ENCODE measurements at places on chromosomes 2 and 18. TPM values are rescaled to one million over a fixed set of nuclear protein-coding genes. Genes with fewer than 3 reads are reported as not detected.

Gene DYNAP
- total RNA-seq = not detected

Gene LYG2
- total RNA-seq = not detected

Gene IL18RAP
- total RNA-seq = 6.8 TPM

Gene ARHGEF4
- 9.1 TPM for total RNA-seq

DNA sequence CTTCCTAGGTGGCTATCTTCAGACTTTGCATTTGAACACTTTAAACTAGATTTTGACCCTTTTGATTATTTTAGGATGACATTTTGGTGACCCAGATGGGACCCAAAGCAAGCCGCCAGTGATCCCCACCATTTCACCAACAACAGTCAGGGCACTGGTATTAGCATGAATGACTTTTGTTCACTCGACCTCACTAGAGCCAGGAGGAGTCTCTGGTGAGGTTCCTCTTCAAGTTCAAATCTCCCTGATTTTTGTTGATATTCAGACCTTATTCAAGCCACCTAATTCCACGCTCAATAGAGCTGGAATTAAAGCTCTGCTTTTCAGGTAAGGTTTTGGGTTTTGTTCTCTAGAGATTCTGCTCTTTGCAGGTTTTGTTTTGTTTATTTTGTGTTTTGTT lies 202.3 kb downstream of the MREG start:
- H3K27me3 ChIP-seq = no peaks in the 10 kb centered on the region
- no peak overlapping the region for H3K4me3 ChIP-seq
- DNase-seq = no peak
- peaks cover 14% of the 10 kb centered on the region for H3K4me1 ChIP-seq
- H3K36me3 ChIP-seq = no peaks in the 10 kb centered on the region

DNA sequence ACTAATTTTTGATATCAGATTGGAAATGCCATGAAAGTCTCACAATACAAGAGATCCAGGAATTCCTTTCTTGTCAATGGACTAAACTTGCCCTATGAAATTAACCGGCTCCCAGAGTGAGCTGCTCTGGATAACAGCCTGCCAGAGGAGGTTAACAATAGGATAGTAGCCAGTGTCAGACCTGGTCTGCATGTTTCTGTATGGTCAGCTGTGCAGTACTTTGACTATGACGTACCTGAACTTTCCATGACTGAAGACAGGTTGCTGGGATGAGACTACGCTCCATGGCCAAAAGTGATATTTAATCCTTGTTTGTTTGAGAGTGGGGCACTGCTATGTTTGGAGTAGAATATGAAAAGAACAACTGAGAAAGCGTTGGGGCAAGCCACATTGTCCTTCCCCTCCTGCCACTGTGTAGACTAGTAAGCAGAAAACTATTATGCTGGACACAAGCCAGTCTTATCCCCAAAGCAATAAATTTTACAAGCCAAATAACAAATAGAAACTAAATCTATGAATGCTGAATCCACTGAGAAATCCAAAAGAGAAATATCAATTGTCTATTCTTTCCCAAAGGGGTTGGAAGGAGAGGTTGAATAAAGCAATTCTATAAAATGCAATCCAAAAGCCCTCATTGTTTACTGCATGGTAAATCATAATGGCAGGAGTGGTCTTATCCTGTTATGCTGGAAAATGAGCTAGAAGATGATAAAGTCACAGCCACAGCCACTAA lies 115.5 kb upstream of the CYP26B1 start:
- no peak overlapping the region for H3K27ac ChIP-seq
- no peak for DNase-seq
- no peaks in the 10 kb centered on the region for H3K4me1 ChIP-seq
- no peaks in the 10 kb centered on the region for H3K36me3 ChIP-seq
- H3K27me3 ChIP-seq = no peaks in the 10 kb centered on the region

- H3K27me3 ChIP-seq = no peaks in the 10 kb centered on the region
- no peak for DNase-seq
- H3K27ac ChIP-seq = no peak overlapping the region
- H3K4me3 ChIP-seq = no peak overlapping the region
Observed at GRCh38 chr18:24536326-24536725, 75.9 kb downstream of the HRH4 start.

- no peak overlapping the region for H3K27ac ChIP-seq
- no peaks in the 10 kb centered on the region for H3K36me3 ChIP-seq
- DNase-seq = no peak
- H3K4me1 ChIP-seq = peaks cover 11% of the 10 kb centered on the region
- H3K27me3 ChIP-seq = no peaks in the 10 kb centered on the region
Observed at GRCh38 chr18:433960-434359, 66.5 kb downstream of the COLEC12 start.

GRCh38 chr18:57576316-57576715 lies 10.2 kb downstream of the FECH start:
- no peak overlapping the region for H3K27ac ChIP-seq
- H3K4me3 ChIP-seq = no peak overlapping the region
- no peaks in the 10 kb centered on the region for H3K4me1 ChIP-seq
- peaks cover 83% of the 10 kb centered on the region for H3K36me3 ChIP-seq

DNA sequence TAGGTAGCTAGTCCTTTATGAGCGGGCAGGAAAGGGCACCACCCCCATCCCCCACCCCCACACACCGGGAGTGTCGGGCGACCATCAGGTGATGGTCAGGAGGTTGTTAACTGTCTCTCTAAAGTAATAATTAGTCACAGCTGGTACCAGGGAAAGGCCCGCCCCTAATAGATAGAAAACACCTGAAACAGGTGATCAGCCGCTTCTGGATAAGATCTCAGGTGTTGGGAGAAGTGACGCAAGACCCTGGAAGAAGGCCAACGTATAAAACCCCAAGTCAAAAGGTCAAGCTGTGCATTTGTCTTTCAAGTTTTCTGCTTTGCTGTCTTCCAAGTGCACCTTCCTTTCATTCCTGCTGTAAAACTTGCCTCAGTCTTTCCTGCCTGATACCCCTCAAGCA lies 59.6 kb upstream of the LINC00305 start:
- H3K4me1 ChIP-seq = no peaks in the 10 kb centered on the region
- H3K27ac ChIP-seq = no peak overlapping the region
- no peak overlapping the region for H3K4me3 ChIP-seq
- H3K27me3 ChIP-seq = no peaks in the 10 kb centered on the region
- no peak for DNase-seq

DNA sequence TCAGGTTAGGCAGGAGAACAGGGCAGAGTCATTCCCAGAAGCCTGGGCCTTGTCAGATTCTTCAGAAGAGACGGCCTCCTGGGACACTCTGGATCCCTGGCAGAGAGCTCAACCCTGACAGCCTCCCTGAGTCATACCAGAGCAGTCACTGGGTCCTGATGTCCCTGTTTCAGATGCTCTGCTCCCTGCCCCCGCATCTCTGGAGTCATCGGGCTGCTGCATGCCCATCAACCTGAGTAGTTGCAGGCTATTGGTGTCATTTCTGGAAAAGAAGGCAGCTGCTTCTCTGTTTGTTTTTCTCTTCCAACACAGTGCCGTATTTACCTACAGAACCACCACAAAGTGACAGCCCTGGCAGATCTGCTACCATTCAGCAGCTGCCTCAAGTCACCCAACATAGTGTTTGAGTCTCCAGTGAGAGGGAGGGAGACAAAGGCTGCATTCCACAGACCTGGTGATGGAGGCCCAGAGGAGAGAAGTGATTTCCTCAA lies 145.1 kb downstream of the B3GNT2 start:
- no peak overlapping the region for H3K4me3 ChIP-seq
- no peak for DNase-seq
- H3K36me3 ChIP-seq = no peaks in the 10 kb centered on the region
- H3K4me1 ChIP-seq = no peaks in the 10 kb centered on the region

DNA sequence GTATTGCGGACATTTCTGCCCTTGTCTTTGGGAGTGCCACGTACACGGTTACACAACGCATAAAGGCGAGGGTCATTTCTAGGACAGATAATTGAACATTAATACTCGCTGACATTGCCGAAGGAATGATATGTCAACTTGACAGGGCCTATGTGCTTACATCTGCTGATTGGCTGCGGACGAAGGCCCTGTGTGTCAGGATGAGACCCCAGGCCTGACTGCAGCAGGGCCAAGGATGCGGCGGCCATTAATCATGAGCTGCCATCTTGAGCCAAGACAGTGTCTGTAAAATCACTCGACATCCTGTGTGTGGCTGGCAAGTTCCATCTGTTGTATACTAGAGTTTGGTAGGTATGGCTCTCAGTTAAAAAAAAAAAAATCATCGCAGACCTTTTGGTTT lies 96.6 kb downstream of the MEIS1 start:
- H3K4me1 ChIP-seq = no peaks in the 10 kb centered on the region
- no peak for DNase-seq
- no peak overlapping the region for H3K27ac ChIP-seq
- H3K27me3 ChIP-seq = no peaks in the 10 kb centered on the region

GRCh38 chr2:3612639-3613523 lies 18.0 kb downstream of the COLEC11 start:
- H3K4me3 ChIP-seq = no peak overlapping the region
- no peaks in the 10 kb centered on the region for H3K27me3 ChIP-seq
- H3K27ac ChIP-seq = no peak overlapping the region
- no peaks in the 10 kb centered on the region for H3K4me1 ChIP-seq

DNA sequence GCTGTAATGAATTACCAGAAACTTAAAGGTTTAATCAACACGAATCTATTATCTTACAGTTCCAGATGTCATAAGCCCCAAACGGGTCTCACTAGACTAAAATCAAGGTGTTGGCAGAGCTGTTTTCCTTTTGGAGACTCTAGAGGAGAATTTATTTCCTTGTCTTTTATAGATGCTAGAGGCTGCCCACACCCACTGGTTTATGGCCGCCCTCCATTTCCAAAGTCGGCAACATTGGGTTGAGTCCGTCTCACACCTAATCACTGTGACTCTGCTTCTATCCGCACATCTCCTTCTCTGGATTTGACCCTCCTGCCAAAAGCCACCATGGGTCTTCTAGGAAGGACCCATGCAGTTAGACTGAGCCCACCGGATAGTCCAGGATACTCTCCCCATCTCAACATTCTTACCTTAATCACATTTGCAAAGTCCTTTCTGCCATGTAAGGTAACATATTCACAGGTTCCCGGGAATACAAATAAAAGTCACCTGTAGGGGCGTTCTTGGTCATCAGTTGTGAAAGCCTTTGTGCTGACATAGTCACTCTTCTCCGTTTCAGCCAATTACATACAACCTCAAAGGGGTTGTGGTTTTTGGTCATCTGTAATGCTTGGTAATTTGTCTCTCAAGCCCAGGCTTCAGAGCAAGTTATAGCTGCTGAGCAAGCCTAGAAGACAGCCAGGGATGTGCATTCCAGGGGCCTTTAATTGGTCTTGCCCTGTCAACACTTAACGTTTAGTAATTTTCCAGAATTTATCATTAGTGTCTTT lies 179.4 kb downstream of the ANTXR1 start:
- H3K36me3 ChIP-seq = peaks cover 5% of the 10 kb centered on the region
- H3K4me3 ChIP-seq = no peak overlapping the region
- no peak overlapping the region for H3K27ac ChIP-seq
- DNase-seq = no peak
- H3K4me1 ChIP-seq = peaks cover 4% of the 10 kb centered on the region
